ENCODE measurements at places on chromosomes 2 and 18. TPM values are rescaled to one million over a fixed set of nuclear protein-coding genes. Genes with fewer than 3 reads are reported as not detected.

DIPK1C gene
- not detected for total RNA-seq

NR4A2 gene
- total RNA-seq = 19.1 TPM

- no peak overlapping the region for H3K4me3 ChIP-seq
- peaks cover 4% of the 10 kb centered on the region for H3K4me1 ChIP-seq
- peak; percentile 60 for DNase-seq
- no peaks in the 10 kb centered on the region for H3K36me3 ChIP-seq
These were observed 11.1 kb downstream of the ONECUT2 start for GRCh38 chr18:57446322-57446721.

DNA sequence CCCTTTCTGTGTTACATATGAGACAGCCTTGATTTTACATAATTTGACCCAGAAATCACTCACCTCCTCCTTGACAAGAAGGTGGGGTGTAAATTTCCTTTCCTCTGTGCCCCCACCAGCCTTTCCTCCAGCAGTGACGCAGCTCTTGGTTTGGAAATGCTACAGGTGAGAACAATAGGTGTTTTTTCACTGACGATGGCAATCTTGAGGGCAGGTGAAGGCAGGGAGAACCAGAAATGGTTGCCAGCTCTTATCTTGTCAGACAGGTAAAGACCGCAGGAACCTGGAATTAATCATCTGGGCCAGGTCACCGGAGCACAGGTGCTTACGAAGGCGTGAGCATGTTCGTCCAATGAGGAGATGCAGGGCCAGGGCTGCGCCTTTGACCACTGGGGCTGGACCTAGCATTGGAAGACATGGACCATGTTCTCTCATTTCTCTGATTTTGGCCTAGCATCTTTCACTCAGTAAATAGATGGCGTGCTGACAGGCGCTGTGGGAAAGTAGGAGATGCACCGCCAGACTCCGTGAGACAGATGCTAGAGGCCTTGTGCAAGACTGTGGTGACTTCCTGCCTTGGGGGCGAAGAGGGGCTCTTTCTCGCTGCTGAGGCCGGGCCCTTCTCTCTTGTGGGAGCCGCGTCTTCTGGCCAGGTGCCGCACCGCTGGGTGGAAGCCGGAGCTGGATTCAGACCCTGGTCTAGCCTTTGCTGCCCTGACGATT is 4.0 kb downstream of the CIDEA start:
- H3K27ac ChIP-seq = no peak overlapping the region
- no peaks in the 10 kb centered on the region for H3K36me3 ChIP-seq
- no peak for DNase-seq
- no peak overlapping the region for H3K4me3 ChIP-seq

DNA sequence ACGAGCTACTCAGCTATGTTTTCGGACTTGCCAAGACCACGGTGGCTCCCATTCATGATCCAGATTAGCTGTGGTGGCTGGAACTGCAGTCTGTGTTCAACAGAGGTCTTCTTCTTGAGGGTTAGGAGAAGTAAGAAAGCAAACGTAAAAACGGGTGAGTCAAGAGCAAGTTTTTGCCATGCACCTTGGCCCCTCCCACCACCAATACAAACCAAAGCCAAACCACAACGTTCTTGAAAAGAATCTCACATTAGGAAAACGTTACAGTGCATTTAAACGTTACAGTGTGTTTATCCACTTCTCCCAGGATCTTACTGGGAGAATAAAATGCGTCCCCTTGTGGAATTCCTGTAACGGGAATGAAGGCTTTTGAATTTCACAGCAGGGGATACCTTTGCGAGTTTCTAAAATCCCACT is 725 bp downstream of the FBXO48 start:
- H3K36me3 ChIP-seq = no peaks in the 10 kb centered on the region
- H3K27ac ChIP-seq = peak overlapping the region; percentile 93
- no peaks in the 10 kb centered on the region for H3K27me3 ChIP-seq
- H3K4me1 ChIP-seq = peaks cover 44% of the 10 kb centered on the region
- peak overlapping the region; percentile 93 for H3K4me3 ChIP-seq

DNA sequence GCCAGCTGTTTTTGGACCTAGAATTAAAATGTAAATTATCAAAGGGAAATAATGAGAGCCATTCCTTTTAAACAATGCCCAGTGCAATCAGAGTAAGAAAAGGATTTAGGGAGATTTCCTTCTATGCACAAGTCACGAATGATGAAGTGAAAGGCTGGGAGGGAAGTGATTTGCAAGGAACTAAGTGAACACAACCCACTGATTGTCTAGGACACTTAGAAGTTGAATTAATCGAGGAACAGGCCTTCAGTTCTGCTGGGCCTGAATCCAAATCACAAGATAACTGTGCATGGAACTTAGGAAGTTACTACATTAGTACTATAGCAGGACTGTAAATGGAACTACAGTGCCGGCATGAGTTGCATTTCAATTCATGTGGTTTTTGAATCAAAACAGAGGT is 17.7 kb downstream of the MAP2 start:
- H3K4me1 ChIP-seq = no peaks in the 10 kb centered on the region
- DNase-seq = no peak
- H3K36me3 ChIP-seq = no peaks in the 10 kb centered on the region
- H3K27ac ChIP-seq = no peak overlapping the region
- peaks cover 3% of the 10 kb centered on the region for H3K27me3 ChIP-seq
- H3K4me3 ChIP-seq = no peak overlapping the region

LAMA3 gene
- 0.07 TPM for total RNA-seq

DNA sequence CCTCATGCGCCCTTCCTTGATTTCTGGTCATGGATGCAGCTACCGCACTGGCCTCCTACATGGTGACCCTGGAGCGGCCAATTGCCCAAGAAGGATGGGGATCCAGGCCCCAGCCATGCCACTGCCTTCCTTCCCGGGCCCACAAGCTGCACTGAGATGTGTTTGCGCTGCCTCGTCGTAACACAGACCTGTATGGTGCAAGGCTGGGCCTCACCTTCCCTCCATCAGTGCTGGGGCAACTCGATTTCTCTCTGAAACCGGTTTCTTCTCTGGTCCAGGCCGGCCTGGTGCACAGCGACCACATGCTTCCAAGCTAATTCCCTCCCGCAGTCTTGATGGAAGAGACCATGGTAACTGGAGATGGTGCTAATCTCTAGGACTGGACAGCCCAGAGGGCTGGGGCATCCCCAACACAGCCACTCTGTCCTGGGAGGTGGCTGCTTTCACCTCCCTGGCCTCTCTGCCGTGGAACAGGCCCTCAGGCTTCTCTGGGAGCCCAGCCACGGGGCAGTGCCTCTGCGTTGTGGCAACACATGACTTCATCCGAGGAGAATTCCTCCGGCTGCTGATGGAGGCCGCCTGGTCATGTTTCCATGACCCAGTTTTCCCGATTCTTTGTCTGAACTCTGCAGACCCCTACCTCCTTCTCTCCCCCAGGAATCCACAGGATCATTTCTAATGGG is 184.2 kb downstream of the GLI2 start:
- no peak for DNase-seq
- no peaks in the 10 kb centered on the region for H3K27me3 ChIP-seq
- H3K4me3 ChIP-seq = no peak overlapping the region
- no peaks in the 10 kb centered on the region for H3K4me1 ChIP-seq

DNA sequence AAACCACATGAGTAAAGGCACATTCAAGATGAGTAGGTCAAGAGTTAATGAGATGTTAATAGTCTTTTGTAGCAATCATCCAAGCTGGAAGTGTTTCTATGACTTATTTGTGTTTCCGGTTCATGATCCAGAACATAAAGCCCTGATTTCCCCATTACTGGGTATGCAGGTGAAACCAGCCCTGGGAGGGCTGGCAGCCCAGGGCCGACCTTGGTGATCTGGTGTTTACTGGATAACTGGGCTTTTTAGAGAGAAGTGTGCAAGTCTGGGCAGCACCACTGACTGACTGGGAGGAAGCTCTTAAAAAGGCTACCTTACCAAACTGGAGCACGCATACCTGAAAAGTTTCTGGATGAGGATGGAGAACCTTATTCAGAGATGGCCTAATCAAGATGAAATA is 431.6 kb upstream of the VRK2 start:
- H3K27ac ChIP-seq = no peak overlapping the region
- H3K4me3 ChIP-seq = no peak overlapping the region
- no peaks in the 10 kb centered on the region for H3K36me3 ChIP-seq
- H3K4me1 ChIP-seq = no peaks in the 10 kb centered on the region
- no peaks in the 10 kb centered on the region for H3K27me3 ChIP-seq

LIMS3 gene
- 0.18 TPM for total RNA-seq

CTAGE1 gene
- total RNA-seq = not detected

DNA sequence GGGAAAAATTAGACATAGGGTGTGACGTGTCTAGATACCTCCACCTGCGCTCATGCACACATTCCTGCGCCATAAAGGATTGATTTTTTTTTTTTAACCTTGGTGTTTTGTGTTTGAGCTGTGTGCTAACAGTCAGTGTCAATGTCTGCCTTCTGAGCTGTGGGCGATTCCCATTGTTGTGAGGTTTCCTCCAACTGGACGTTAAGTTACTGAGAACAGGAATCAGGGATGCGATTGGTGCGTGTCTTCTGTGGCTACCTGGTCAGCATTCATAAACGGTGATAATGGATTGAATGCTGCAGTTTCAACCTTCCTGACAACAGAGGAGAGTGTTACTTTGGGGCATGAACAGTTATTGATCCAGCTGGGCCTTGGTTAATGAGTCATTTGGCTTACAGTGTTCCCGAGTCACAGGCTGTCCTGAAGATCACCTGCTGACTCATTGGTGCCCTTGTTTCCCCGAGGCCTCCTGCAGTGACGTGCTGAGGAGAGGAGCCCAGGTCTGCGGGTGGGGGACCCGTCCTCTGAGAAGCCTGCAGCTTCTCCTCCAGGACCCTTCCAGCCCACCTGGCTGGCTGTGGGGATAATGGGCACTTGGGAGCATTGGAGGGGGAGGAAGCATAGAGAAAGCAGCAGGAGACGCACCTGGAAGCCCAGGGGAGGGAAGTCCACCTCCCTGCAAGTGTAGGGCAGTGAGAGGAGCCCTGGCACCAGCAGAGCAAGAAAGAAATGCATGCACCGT is 25.8 kb upstream of the CABYR start:
- peak overlapping the region; percentile 24 for H3K27ac ChIP-seq
- peak; percentile 17 for DNase-seq
- peaks cover 27% of the 10 kb centered on the region for H3K4me1 ChIP-seq
- H3K36me3 ChIP-seq = peaks cover 14% of the 10 kb centered on the region

Data from activated CD4-positive, alpha-beta T cell treated with anti-CD3 and anti-CD28 coated beads for 36 hours (primary cell).